Lung (tissue), 17 donors: ENCODE measurements at places on chromosomes 1 and 21. TPM values are rescaled to one million over a fixed set of nuclear protein-coding genes. Genes with fewer than 3 reads are reported as not detected.

The AJAP1 gene
- 0.20 TPM for total RNA-seq

- no peaks in the 10 kb centered on the region for H3K36me3 ChIP-seq
- no peak for DNase-seq
- H3K4me1 ChIP-seq: no peaks in the 10 kb centered on the region
- H3K4me3 ChIP-seq: no peak overlapping the region
- H3K27ac ChIP-seq: no peak overlapping the region
Observed at GRCh38 chr1:189496768-189497167, 980.9 kb downstream of the BRINP3 start.

- no peak overlapping the region for H3K4me3 ChIP-seq
- no peak overlapping the region for H3K27ac ChIP-seq
- H3K4me1 ChIP-seq: no peaks in the 10 kb centered on the region
- no peaks in the 10 kb centered on the region for H3K36me3 ChIP-seq
- DNase-seq: no peak
Observed at GRCh38 chr1:220655961-220656740, 34.0 kb upstream of the C1orf115 start.

- no peaks in the 10 kb centered on the region for H3K4me1 ChIP-seq
- DNase-seq: no peak
- no peak overlapping the region for H3K27ac ChIP-seq
- H3K4me3 ChIP-seq: no peak overlapping the region
Observed at GRCh38 chr1:6450943-6451373, 15.0 kb downstream of the TNFRSF25 start.

- H3K4me1 ChIP-seq: no peaks in the 10 kb centered on the region
- H3K36me3 ChIP-seq: no peaks in the 10 kb centered on the region
- no peak overlapping the region for H3K27ac ChIP-seq
- DNase-seq: no peak
- no peak overlapping the region for H3K4me3 ChIP-seq
- no peaks in the 10 kb centered on the region for H3K27me3 ChIP-seq
Observed at GRCh38 chr1:57235730-57236510, 187.9 kb downstream of the DAB1 start.

DNA sequence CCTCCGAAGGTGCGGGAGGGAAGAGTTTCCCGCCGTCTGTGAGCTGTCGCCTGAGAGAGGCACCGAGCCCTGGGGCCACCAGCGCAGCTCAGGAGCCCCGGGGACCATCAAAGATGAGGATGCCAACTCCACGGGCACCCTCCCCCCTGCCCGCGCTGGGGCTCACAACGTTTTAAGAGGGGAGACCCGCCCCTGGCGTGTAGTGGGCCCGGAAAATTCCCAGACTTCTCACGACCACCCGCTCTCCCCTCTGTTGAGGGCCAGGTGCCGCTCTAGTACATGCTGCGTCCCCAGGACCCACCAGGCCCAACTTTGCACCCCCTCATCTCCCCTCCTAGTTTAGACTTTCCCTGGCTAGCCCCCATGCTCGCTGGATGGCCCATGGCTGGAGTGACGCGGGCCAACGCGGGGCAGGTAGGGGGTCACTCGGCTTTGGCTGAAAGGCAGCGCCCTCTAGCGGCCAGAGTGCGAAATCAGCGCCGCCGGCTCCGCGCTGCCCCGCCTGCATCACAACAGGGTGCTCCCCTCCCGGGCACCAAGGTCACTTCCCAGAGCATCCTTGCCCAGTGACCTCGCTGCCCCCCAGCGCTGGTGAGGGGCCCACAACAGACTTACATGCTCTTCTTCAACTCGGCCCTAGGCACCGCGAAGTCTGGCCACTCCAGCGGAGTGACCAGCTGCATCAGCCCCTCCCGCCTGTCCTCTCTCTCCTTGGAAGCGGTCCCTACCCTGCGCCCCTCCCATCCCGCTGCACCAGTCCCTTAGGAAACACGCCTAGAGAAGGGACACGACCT is 1.8 kb downstream of the CD160 start:
- no peak overlapping the region for H3K4me3 ChIP-seq
- peak; percentile 59 for DNase-seq
- H3K36me3 ChIP-seq: no peaks in the 10 kb centered on the region
- no peaks in the 10 kb centered on the region for H3K27me3 ChIP-seq

DNA sequence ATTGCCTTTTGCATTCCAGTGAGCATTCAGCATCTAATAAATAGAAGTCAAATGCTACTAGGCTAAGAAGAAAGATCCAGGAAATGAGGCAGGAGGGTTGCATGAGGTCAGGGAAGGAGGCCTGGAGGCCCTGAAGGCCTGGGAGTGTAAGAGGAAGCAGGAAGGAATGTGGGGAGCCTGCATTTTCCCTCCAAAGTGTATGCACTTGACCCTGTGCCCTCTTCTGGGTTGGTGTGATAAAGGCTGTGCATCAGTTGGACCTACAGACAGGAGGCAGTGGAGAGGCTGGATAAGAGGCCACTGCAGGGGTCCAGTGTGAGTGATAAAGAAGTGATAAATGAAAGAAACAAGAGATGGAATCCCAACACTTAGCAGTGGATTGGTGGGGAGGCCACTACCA is 20.4 kb downstream of the KIAA1614 start:
- no peaks in the 10 kb centered on the region for H3K27me3 ChIP-seq
- peaks cover 29% of the 10 kb centered on the region for H3K36me3 ChIP-seq
- peaks cover 1% of the 10 kb centered on the region for H3K4me1 ChIP-seq
- no peak for DNase-seq
- H3K4me3 ChIP-seq: no peak overlapping the region

DNA sequence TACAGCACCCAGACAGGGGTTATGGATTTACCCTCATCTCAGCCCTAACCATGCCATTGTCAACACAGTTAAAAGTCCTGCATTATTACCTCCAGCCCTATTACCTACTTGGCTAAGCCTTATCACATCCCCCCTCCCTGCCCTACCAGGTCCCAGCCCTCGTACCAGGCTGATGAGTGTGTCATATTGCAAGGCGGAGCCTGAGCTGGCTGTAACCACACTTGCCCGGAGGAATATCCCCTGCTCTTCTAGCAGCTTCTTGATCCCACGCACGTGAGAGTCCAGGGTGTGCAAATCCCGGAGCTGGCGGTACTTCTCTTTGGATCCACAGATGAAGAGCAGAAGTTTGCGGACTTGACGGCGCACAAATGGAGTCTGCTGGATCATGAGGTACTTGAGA is 87.4 kb downstream of the UBR4 start:
- H3K4me1 ChIP-seq: no peaks in the 10 kb centered on the region
- no peak overlapping the region for H3K4me3 ChIP-seq
- H3K27me3 ChIP-seq: no peaks in the 10 kb centered on the region
- peaks cover 70% of the 10 kb centered on the region for H3K36me3 ChIP-seq

GRCh38 chr1:17108786-17109185 is 10.5 kb downstream of the PADI2 start:
- no peak overlapping the region for H3K27ac ChIP-seq
- DNase-seq: no peak
- no peaks in the 10 kb centered on the region for H3K4me1 ChIP-seq
- H3K27me3 ChIP-seq: no peaks in the 10 kb centered on the region
- no peaks in the 10 kb centered on the region for H3K36me3 ChIP-seq

DNA sequence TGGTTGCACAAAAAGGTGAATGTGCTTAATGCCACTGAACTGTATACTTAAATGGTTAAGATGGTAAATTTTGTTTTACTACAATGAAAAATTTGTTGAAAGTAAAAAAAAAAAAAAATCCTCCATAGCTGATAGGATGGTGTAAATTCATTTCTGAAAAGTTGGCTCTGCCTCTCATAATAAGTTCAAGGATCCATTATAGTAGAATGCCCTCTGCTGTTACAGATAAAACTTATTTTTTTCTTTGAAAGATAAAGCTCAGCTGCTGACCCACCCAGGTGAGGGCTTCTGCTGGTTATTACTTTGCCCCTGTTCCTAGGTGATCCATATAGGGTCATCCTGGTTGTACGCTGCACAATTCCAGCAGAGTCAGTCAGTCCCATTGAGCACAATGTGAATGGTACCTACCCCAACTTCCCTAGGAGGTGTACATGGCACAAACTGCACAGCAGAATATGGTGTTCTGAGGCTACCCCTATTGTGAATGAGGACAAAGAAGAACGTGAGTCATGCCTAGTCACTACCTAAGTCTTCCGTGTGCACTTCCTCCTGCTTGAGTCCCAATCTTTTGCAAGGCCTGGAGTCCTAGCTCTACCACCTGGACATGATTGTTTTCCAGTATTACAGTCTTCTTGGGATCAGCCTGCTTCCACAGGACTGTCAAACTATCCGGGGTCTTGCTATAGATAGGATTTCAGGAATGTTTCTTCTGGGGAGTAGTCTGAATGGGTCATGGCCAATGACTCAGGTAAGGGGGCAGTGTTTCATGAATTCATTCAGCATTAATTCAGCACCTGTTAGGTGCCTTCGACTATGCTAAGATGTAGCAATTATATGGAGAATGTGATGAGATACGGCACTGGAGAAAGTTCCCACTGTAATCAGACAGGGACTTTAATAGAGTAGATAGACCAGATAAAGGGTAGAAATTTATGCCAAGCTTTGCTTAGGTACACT is 20.8 kb upstream of the CD5L start:
- H3K27me3 ChIP-seq: no peaks in the 10 kb centered on the region
- no peaks in the 10 kb centered on the region for H3K4me1 ChIP-seq
- no peak overlapping the region for H3K4me3 ChIP-seq
- H3K27ac ChIP-seq: no peak overlapping the region
- no peak for DNase-seq

The RAB3B gene
- 0.18 TPM for total RNA-seq

The UCK2 gene
- 12.8 TPM for total RNA-seq

GRCh38 chr1:111484391-111485026 is 10.7 kb downstream of the C1orf162 start:
- no peak for DNase-seq
- no peaks in the 10 kb centered on the region for H3K27me3 ChIP-seq
- H3K4me1 ChIP-seq: no peaks in the 10 kb centered on the region

The AADACL3 gene
- total RNA-seq: not detected

DNA sequence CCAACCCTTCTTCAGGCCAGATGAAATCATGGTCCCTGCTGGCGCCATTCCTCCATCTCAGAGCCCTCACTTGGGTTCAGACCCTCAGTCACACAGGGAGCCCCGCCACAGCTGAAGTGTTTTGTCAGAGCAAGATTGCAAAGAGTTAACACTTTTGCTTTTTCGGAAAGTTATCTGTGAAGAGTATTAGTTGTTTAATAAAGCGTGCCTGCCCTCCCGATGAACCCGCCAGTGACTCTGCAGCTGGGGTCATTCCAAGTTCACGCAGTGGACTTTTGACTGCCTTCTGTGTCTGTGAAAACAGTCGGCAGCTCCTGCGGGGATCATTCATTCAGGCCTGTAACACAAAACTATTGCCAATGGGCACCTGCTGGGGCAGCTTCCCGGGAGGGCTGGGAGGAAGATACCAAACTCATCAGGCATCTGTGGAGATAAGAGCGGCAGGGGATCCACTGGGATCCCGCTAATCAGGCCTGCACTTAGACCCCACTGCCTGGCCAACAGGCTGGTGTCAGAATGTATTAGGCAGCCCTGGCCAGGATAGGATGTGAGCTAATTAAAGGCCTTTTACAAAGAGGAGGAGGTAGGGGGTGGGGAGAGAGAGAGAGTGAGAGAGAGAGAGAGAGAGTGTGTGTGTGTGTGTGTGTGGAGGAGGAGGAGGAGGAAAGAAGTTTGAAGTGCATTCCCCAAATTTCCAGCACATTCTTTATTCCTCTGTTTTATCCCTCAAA is 184.5 kb downstream of the DHRS3 start:
- H3K27ac ChIP-seq: peak overlapping the region; percentile 81
- DNase-seq: peak; percentile 85
- peaks cover 23% of the 10 kb centered on the region for H3K4me1 ChIP-seq
- H3K4me3 ChIP-seq: no peak overlapping the region
- peaks cover 3% of the 10 kb centered on the region for H3K36me3 ChIP-seq

- no peaks in the 10 kb centered on the region for H3K36me3 ChIP-seq
- H3K4me3 ChIP-seq: no peak overlapping the region
- no peaks in the 10 kb centered on the region for H3K27me3 ChIP-seq
Observed at GRCh38 chr1:225933072-225933471, 7.9 kb downstream of the LEFTY2 start.

The ZMYND12 gene
- 9.1 TPM for total RNA-seq

DNA sequence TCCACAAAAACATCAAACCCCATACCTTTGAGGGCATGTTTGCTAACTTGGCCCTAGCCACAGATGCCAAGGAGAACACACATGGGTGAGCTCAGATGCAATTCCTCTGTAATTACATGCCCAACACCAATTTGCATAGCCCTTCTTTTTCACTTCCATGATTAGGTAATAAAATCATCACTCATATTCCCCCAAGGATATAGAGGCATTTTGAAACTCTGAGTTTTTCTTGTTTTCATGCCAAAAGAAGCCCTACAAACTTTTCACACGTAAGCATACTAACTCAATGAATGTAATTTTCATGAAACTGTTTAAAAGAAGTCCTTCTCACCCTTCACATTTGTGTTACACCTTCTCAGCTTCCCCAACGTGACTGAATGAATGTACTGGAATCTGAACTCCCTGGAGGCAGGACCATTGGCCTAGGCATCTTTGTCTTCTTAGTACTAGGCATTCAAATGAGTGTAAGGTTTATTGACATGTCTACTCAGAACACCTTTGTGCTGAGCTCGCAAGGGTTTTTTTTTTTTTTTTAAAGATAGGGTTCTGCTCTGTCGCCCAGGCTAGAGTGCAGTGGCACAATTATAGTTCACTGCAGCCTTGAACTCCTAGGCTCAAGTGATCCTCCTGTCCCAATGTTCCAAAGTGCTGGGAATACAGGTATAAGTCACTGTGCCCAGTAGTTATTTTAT is 31.0 kb downstream of the FBXO42 start:
- H3K36me3 ChIP-seq: peaks cover 1% of the 10 kb centered on the region
- no peak overlapping the region for H3K27ac ChIP-seq
- H3K4me1 ChIP-seq: peaks cover 11% of the 10 kb centered on the region
- DNase-seq: no peak
- no peaks in the 10 kb centered on the region for H3K27me3 ChIP-seq
- H3K4me3 ChIP-seq: no peak overlapping the region

DNA sequence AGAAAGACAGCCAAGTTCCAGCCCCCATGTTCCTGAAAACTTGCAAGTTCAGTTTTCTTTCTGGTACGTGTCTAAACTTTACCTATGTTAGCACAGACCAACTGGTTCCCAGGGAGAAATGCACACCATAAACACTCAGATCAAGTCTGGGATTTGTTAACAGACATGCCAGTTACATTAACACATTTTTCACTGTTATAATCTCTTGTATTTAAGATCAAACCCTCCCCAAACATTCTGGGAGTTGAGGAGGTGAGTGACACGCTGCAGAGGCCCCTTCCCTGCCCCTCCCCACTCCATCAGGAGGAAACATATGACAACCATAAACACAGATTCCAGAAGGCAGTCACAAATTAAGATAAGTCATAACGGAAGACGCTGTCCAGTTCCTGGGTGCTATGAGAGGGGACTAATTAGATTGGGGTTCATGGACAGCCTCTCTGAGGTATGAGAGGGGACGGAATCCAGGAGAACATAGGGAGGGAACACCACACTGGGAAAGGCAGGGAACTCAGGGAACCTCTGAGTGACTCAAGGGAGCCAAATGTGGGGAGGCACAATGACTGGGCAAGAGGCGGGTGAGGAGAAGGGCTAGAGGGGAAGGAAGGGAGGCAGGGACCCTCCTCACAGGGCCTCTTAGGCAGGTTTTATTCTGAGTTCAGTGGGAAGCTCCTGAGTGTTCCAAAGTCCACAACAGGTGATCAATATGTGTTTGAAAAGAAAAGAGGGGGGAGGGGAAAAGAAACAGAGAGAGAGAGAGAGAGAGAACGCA is 25.0 kb downstream of the DUSP10 start:
- no peak overlapping the region for H3K27ac ChIP-seq
- H3K4me3 ChIP-seq: no peak overlapping the region
- no peaks in the 10 kb centered on the region for H3K36me3 ChIP-seq
- peaks cover 14% of the 10 kb centered on the region for H3K4me1 ChIP-seq
- H3K27me3 ChIP-seq: no peaks in the 10 kb centered on the region
- DNase-seq: no peak

The SYPL2 gene
- 1.4 TPM for total RNA-seq

The PCAT6 gene
- not detected for total RNA-seq
